Natural killer cell treated with Interleukin-12 subunit alpha and Interleukin-12 subunit beta and Interleukin-15 and Interleukin-18, amount 100 ng/mL, for 72 hours (primary cell): ENCODE measurements at places on chromosomes 2 and 18. TPM values are rescaled to one million over a fixed set of nuclear protein-coding genes. Genes with fewer than 3 reads are reported as not detected.

PER2 gene
- 18.4 TPM for total RNA-seq

TFPI gene
- total RNA-seq: 1.9 TPM

CCDC74A gene
- total RNA-seq: 2.5 TPM

FAM228A gene
- total RNA-seq: not detected
